ENCODE measurements at places on chromosomes 3 and 15. TPM values are rescaled to one million over a fixed set of nuclear protein-coding genes. Genes with fewer than 3 reads are reported as not detected.

Gene SMCO1
- total RNA-seq: not detected

Gene SLC24A5
- not detected for total RNA-seq

Gene TEX9
- total RNA-seq: 2.4 TPM

Gene DGKG
- 0.34 TPM for total RNA-seq

Gene VIPR1
- total RNA-seq: 6.2 TPM

Gene NOX5
- total RNA-seq: under 0.01 TPM

Gene SEC22A
- 34.1 TPM for total RNA-seq

Gene DPH3
- 23.3 TPM for total RNA-seq

Gene RHOV
- total RNA-seq: 6.2 TPM

Gene GOLGA8M
- not detected for total RNA-seq

Gene CCDC54
- total RNA-seq: not detected

Gene RLBP1
- 0.28 TPM for total RNA-seq

Gene GOLGA8Q
- total RNA-seq: 1.6 TPM

Gene SPINK8
- not detected for total RNA-seq

Gene EPB42
- total RNA-seq: not detected

Gene PEX11A
- 8.9 TPM for total RNA-seq

Gene CRABP1
- not detected for total RNA-seq

Gene SLC6A20
- total RNA-seq: 0.14 TPM

Gene NCK1
- 111 TPM for total RNA-seq

Gene ERICH6
- not detected for total RNA-seq

Gene WDR93
- total RNA-seq: not detected

Gene NLGN1
- 0.36 TPM for total RNA-seq

Measured in nasal cavity respiratory epithelium epithelial cell of viscerocranial mucosa (primary cell).